ENCODE measurements at places on chromosomes 16 and 17.

GRCh38 chr17:48547808-48548522, 3.1 kb upstream of the HOXB2 start:
- no peak for DNase-seq

GRCh38 chr17:41932816-41933389, 2.5 kb downstream of the ODAD4 start:
- DNase-seq, result no peak

DNA sequence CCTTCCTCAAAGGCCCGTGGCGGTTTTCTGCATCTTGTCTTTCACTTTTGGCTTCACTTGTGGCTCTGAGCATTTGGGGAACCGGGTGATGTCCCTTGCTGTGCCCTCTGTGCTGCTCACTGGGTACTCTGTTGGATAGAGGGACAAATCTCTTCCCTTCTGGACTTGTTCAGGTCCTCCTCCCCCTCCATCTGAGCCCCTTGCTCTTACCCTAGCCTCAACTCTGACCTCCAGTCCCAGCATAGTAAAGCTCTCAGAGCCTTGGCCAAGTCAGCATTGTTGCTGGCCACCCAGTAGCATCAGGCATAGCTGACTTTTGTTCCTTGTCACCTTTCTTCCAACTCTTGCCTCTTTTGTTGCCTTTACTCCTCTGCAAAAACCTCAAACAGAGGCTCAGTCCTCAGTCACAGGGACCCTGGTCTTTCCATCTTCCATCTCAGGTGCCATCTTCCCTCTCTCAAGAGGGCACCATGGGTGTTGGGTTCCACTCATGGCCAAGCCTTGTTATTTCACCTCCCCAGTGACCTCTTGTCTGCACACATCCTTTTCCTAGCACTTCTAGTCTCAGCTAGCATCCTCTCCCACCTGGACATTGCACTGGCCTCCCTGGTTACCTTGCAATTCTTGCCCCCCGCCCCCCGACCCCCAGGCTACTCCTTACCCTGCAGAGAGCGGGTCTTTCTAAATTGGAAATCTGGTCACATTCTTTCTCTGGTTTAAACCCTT, 393 bp upstream of the PSMB10 start:
- no peak for DNase-seq

DNA sequence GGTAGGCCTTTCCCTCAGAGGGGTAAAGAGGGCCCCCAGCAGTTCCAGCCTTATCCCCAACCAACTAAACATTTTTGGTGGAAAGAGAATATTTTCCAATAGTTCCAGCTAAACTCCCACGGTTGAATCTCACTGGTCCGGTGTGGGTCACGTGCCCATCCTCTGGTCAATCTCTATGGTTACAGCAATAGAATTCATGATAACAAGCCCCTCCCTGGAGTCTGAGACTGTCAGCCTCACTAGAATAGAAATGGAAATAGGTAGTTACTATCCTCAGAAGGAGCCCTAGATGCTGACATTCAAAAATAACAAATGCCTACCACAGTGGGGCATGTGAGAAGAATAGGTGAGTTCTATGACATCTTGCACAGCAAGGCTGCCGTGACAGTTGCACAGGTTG, 37.5 kb upstream of the LITAF start:
- DNase-seq, result no peak

- DNase-seq, result no peak
Measured at GRCh38 chr16:47045023-47045422, 71.5 kb upstream of the DNAJA2 start.

DNA sequence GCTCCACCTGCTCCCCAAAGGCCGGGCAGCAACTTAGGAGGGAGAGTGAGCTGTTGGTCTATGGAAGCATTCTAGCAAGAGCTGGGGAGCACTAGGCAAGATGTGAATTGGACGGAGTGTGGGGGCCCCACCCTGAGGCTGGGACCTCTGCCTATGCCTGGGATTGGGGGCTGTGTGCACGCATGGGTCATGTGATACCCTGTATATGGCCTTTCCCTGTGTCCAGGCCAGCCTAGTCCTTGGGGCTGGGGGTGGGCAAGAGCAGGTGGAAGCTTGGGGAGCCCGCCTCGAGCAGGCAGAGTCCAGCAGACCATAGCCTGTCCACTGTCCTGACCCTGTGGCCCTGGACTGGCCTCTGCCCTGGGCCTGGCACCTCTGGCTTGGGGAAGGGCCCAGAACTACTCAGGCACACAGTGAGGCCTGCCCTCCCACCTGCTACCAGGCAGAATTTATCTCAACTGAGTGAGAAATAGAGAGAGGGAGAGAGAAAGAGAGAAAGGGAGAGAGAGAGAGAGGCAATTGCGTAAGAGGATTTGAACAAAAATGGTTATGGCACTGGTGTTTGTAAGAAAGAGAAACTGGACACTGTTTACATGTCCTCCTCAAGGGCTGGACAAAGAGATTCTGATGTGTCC, 19.1 kb downstream of the PDP2 start:
- DNase-seq, result no peak

DNA sequence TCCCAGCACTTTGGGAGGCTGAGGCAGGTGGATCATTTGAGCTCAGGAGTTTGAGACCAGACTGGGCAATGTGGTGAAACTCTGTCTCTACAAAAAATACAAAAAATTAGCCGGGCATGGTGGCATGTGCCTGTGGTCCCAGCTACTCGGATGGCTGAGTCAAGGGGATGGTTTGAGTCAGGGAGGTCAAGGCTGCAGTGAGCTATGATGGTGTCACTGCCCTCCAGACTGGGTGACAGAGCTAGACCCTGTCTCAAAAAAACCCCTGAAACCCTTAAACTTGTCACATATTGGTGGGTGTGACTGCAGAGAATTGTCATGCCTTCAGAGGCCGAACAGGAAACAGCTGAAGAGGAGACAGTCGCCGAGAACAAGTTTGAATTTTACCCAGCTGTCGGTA, 13.4 kb downstream of the RPTOR start:
- DNase-seq, result no peak

DNA sequence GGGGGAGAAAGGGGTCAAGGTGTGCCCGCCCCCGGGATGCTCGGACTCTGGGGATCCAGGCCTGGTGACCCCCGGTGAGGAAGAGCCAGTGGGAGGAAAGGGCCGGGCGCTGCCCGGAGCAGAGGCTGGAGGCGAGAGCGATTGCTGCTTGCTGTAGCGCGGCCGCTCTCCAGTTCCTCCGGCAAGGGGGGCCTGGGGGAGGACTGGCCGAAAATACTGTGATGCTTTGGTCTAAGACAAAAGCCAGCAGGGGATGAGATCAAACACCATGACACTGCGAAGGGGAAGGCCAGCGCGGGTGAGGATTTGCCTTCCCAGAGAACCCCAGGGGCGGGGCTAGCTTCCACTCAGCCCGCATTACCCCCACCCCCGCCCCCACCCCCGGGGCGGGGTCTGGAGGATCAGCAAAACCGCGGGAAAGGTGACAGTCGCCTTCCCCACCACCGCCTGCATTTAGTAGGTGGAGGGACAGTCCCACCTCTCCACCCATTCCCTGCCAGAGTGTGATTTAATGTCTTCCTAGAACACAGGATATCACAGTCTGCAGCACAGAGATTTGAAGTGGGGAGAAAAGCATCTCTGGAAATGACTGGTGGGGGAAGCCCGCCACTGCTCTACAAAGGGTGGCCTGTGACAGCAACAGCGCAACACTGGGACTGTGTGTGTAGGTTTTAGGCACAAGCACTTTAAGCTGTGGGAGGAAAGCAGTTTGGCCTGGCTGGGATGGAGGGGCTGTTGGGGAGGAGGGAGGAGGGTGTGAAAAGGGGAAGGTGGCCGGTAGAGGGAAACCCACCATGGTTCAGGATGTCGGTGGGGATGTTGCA, 25.7 kb downstream of the MRC2 start:
- no peak for DNase-seq

GRCh38 chr16:79192904-79193303, 407.6 kb downstream of the MAF start:
- no peak for DNase-seq

DNA sequence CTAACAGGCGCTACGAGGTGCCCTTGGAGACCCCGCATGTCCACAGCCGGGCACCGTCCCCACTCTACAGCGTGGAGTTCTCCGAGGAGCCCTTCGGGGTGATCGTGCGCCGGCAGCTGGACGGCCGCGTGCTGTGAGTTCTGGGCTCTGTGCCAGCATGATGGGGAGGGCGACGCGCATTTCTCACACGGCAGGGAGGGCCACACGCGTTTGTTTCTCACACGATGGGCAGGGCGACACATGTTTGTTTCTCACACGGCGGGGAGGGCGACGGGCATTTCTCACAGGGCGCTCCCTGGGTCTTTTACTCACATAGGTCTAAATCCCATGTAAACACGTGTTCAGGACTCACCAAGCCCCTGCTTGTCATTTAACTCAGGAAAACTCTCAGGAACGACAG, 4.4 kb downstream of the GAA start:
- DNase-seq, result no peak

- no peak for DNase-seq
Measured at GRCh38 chr17:39352511-39352910, 48.9 kb downstream of the FBXL20 start.

GRCh38 chr16:64762211-64762610, 359.7 kb downstream of the CDH11 start:
- no peak for DNase-seq

- no peak for DNase-seq
Measured at GRCh38 chr17:37234106-37234505, 141.7 kb upstream of the C17orf78 start.

DNA sequence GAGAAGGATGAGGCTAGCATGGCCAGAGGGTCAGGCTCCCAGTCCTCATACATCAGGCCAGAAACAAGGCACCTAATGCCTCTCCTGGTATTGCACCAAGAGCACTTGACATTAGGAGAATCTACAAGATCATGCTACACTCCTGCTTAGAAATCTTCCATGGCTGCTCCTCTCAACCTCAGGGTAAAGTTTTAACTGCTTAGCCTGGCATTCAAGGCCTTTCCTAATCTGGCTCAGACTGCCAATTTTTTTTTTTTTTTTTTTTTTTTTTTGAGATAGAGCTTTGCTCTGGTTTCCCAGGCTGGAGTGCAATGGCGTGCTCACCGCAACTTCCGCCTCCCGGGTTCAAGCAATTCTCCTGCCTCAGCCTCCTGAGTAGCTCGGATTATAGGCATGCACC, 8.2 kb downstream of the PIP4K2B start:
- no peak for DNase-seq
